Activated T-helper 1 cell treated with Interleukin-2 at 50 U/mL for 16 hours (primary cell): ENCODE measurements at places on chromosomes 2 and 18.

DNA sequence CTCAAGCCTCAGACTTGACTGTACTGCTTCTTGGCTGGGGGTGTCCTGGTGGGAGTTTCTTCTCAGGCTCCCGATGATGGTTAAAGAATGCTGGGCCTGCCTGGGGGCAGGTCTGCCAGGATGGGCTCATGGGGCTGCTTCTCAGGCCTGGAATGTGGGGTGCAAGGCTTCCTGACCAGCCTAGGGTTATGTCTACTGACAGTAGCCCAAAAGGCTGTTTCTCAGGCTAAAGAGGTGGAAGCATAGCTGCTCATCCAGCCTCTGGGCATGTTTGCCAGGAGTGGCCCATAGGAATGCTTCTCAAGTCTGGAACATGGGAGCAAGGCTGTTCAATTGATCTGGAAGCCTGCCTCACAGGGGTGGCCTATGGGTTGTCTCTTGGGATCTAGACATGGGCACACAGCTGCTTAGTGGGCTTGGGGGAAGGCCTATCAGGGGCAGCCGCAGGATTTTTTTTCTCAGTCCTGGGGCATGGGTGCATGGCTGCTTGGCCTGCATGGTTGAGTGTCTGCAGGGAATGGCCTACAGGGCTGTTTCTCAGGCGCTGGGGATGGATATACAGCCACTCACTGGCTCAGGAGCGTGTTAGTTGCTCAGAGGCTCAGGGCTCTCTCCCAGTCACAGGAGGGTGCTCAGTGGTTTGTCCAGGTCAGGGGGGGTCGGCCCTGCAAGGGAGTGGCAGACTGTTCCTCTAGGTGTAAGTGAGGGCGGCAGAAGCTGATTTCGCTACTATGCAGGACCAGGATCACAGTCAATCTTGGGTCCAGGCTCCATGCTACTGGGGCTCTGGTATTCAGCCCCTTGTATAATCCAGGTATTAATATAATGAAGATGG, 617.3 kb upstream of the REG3G start:
- no peak for DNase-seq

DNA sequence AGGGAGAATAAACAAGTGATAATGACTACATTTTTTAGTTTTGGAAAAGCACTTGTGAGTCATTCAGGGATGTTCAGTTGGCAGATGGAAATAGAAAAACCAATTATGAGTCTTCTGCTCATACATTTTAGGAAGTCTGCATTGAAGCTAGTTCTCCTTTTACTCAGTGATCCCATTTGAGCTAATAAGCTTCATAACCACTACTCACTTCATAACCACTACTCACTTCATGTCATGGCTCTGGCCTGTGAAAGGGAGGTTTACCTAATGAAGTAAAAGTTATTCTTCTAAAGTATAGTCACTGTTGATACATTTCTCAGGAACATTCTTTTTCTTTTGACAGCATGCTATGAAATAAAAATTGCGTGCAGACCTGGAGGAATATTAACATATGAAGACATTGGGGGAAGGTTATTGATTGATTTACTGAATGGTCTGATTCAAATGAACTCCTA, 948.7 kb downstream of the TSN start:
- DNase-seq, result no peak

DNA sequence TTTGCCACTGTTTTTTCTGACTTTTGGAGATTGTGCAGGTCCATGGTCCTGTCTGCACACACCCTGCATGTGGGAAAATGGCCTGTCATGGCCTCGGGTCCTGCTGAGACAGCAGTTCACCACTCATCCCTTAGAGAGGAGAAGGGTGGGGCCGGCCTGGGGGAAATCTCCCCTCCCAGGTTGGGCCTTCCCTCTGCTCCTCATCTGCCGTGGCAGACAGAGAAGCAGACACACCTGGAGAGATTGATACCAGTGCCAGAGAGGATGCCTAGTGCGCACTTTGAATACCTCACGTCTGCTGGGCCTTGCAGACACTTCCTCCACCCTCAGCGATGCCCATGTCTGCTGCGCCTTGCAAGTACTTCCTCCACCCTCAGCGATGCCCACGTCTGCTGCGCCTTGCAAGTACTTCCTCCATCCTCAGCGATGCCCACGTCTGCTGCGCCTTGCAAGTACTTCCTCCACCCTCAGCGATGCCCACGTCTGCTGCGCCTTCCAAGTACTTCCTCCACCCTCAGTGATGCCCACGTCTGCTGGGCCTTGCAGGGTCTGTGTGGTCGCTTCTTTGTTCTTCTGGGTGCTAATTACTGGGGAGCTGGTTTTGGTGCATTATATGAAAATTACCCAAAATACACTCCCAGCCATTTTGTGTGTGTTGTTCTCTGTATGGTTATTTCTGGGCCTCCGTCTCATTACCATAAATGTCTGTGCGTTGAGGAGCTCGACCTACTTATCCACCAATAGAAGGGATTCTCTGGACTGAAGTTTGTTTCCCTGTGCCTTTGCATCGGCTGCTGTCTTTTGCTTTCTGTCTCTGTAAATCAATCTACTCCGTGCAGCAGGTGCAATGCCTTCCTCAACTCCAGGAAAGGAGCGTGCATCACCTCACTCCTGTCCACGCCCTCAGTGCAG, 186.9 kb upstream of the PXDN start:
- no peak for DNase-seq

- DNase-seq, result no peak
These were observed 935.9 kb upstream of the LRATD1 start for GRCh38 chr2:13696601-13697000.

DNA sequence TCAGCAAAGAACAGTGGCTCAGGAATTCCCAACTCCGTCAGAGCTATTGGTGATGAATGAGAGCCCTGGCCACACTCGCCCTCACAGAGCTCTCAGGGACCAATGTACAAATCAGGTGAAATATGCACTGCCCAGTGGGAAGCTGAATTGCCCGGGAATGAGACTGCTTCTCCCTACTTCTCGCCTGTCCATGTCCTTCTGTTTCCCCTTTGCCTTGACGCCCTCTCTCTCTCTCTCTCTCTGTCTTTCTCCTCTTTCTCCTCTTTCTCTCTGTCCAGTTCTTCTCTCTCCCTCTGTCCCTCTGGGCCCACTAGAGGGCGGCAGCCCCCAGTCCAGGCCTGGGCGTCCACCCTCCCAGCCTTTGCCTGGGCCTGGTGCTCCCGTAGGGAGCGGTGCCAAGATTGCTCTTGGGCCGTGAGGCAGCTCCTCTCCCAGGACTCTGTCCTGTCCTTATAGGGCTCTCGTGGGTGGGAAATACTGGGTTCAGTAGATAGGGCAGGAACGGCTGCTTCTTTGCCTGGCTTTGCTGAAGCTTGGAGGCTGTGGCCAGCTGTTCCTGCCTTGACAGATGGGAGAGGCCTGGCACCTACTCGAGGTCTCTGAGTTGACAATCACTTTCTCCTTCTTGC, 28.4 kb upstream of the PUM2 start:
- no peak for DNase-seq

- DNase-seq, result no peak
These were observed 370.9 kb downstream of the CNTNAP5 start for GRCh38 chr2:124395961-124396360.

GRCh38 chr2:29223257-29223656, 108.0 kb downstream of the CLIP4 start:
- DNase-seq, result no peak

- DNase-seq, result no peak
These were observed 114.2 kb upstream of the ID2 start for GRCh38 chr2:8567469-8568260.

DNA sequence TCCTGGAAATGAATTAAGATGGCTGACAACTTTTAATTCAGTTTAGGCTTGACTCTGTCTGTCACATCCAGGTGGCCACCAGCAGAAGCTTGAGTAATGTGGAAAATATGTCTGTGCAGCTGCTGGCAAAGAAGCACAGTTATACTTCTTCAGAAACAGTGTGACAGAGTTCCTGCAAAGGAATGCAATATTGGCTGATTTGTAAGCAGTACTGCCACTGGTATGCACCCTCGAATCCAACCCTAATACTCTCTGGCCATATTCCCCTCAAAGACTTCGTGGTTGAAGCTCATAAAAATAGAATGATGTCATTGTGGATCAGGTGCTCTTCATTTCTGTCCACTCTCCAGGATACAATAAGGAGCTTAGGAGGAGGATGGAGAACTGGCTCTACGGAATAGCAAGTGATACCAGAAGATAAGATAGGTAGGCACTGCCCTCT, 86.2 kb downstream of the METTL8 start:
- DNase-seq, result no peak

DNA sequence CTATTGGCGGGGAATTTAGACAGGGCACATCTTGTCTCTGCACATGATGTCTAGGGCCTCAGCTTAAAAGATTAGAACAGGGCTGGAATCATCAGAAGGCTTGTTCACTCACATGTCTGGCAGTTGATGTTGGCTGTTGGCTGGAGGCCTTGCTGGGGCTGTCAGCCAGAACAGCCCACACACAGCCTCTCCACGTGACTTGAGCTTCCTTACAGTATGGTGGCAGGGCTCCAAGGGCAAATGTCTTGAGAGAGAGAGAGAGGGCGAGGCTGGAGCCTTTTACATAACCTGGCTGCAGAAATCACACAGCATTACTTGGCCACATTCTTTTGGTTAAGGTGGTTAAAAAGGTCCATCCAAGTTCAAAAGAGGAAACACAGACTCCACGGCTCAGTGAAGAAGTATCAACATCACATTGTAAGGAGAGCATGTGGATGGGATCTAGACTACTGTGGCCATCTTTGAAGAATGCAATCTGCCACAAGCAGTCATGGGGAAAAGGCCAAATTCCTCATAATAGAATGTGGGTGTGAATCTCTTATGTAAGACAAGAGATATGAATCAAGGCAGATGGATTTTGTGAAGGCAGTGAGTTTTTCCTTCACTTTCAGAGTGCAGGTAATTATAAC, 30.4 kb downstream of the SRSF7 start:
- DNase-seq, result no peak

- DNase-seq, result no peak
These were observed 31.9 kb downstream of the TMEM131 start for GRCh38 chr2:97963880-97964279.

DNA sequence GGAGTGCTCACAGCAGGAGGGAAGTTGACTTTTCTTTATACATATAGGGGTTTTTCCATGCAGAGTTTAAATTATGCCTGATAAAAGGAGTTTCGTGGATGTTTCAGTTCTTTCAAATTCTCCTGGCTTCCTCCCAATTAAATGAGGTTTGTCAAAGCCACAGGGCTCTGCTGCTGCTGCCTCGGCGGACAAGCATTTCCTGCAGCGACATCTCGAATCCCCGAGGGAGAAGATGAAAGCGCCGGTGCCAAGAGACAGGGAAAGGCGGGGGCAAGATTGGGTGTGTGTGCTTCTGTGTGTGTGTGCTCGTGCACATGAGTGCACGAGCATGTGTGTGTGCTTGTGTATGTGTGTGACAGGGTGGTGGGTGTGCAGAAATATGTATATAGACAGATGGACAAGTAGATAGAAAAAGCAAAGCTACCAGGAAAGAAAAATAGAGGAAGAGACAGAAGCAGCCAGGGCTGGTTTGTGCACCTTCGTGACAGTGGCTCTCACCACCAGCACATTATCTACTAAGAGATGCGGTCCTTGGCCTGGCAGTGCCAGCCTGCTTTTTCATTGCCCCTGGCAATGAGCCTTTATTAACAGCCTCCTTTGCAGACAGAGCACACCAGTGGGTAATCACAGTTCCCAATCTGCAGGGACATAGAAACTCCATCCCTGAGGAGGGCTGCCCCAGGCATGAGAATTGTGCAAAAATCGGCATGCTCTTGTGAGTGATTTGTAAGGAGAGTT, 76.2 kb downstream of the CDK15 start:
- DNase-seq, result no peak

DNA sequence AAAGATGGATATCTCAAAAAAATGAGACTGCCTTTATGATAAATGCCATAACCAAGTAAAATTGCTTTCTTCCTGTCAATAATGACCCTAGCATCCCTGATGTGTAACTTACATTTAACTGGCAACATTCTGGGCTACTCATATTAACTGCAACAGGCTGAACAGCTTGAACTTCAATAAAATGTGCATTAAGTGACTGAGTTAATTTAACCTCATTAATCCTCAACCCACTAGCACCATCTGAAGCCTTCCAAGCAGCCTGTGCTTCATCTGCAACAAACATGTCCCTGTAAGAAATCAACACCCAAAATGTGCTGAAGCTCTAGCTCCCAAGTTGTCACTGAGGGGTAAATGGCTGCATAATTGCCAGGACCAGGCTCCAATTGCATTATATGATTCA, 296.2 kb upstream of the ZC3H15 start:
- no peak for DNase-seq

DNA sequence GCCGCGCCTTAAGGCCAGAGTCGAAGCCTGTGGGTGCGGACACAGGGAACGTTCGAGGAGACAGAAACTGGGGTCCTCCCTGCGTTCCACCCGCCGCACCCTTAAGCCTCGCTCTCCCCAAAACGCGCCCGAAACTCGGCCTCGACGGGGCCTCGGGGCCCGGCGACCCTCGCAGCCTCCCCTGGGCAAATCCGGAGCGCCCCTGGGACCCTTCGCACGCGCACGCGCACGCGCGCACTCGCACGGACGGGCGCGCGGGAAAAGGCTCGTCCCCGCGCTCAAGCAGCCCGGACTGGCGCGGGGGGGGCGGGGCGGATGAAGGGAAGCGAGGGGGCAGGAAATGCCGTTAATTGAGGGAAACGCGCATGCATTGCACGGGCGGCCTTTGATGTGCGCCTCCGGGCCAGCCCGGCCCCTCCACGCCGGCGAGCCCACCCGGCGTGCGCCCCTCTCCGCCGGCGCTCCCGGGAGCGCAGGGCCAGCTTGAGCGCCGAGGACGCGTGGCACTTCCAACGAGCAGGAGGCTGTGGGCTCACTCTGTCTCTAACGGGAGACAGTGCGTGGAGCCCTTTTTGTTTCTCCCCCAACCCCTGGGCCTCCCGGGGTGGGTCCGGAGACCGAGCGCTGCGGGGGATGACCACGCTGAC, 5.4 kb upstream of the SALL3 start:
- DNase-seq, result no peak

GRCh38 chr2:173278794-173279526, 75.7 kb upstream of the CDCA7 start:
- DNase-seq, result no peak

DNA sequence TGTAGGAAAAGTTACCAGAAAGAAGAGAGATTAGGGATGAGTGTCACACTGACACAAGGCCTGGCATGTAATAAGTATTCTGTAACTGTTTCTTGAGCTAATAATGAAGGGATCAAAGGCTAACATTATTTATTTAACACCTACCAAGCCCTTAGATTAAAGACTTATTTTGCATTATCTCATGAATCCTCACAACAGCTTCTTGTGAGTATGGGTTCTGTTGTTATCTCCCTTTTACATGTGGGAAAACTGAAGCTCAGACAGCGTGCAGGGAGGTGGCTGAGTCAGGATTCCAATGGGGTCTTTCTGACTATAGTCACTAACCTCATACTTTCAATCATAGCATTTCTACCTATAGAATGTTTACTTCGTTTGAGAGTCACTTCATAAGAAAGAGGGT, 79.0 kb upstream of the PROKR1 start:
- DNase-seq, result no peak

- DNase-seq, result no peak
These were observed 12.7 kb upstream of the CDK15 start for GRCh38 chr2:201793631-201794030.

- peak; percentile 35 for DNase-seq
These were observed 127.3 kb downstream of the PRKCE start for GRCh38 chr2:45778720-45779171.
